Cortex of kidney (tissue), 1 donor: ENCODE measurements at places on chromosomes 7 and 10.

DNA sequence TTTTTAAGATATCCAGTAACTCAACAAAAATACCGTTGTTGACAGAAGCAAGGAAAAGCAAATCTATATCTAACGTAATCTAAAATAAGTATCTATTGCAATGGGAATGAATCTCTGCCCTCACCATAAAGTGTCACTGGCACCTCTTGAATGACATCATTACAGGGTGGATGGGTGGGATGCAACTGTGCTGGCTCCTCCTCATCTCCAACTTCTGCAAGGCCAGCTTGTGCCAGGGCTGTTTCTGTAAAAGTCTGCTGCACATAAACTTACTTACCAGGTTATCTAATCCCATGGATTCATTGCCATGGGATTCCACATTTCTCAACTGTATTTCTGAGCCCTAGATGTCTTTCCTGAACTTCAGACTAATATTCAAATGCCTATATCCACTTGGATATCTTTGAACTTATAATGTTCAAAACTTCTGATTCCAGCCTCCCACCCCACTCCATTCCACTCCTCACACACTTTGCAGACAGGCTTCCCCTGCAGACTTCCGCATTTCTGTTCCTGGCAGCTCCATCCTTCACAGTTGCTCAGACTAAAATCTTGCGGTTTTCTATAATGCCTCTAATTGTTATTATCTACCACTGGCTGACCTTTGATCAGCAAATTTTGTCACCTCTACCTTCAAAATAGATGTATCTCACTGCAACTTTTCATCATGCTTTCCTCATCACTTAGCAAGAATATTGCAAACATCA, 10.7 kb downstream of the FGL2 start:
- no peak for DNase-seq

DNA sequence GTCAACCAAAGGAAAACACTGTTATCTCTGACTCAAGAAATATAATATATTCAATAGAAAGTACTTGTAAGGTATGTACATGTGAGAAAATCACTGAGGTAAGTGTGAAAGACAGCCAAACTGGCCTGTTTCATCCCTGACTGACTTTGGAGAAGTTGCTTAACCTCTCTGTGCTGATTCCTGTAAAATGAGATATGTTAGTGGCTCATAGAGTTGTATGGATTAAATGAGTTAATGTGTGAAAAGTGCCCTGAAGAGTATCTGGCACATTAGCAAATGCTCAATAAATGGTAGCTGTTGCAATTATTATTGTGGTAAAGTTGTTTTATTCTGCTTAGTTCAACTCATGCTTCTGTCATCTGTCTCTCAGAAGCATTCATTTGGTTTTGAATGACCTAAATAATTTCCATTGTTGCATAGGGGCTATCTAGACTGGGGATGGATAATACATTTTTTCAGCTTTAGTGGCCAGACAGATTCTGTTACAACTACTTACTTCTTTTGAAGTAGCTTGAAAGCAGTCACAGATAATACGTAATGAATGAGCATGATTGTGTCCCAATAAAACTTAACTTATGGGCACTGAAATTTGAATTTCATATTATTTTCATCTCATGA, 84.3 kb downstream of the SKAP2 start:
- DNase-seq: no peak

GRCh38 chr10:78555128-78555527, 513.6 kb upstream of the ZMIZ1 start:
- no peak for DNase-seq

GRCh38 chr10:42960491-42960990, 116.3 kb upstream of the RET start:
- DNase-seq: no peak

DNA sequence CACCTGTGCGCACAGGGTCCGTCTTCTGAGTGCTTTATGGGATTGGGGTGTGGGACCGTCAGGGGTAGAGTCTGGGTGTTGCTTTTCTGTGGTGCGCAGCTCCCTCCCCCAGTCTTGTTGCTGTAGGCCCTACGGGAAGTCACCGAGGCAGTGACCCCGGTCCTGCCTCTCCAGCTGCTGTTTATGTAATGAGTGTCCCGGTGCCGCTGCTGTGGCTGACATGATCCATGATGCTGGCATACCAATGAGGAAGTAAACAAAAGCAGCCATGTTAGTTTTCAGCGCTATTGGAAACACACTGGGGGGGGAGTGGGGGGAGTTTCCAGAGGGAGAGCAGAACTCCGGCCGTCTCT, 1.1 kb downstream of the TRIM8 start:
- DNase-seq: no peak

DNA sequence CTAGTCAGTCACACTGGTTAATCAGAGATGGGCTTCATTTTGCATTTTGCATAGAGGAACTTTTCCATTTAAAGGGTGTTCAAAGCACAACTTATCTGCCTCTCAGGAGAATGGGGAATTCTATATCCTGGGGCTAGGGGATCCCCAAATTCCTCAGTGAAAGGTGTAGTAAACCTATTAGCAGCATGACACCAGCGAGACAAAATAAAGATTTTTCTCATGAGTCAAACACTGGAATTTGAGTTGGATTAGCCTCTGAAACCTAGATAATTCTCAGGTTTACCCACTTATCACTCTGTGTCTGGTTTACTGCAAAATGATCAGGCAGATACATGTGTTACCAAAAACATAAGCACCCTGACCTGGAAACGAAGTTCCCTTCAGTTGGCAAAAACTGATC, 2.1 kb downstream of the AFAP1L2 start:
- no peak for DNase-seq

GRCh38 chr7:25881317-25882037, 270.5 kb upstream of the NFE2L3 start:
- DNase-seq: no peak

- no peak for DNase-seq
Observed at GRCh38 chr10:98433371-98433770, 13.4 kb downstream of the HPS1 start.

GRCh38 chr7:157339777-157340677, 3.2 kb downstream of the DNAJB6 start:
- DNase-seq: no peak

GRCh38 chr10:30481603-30482002, 47.6 kb downstream of the MAP3K8 start:
- no peak for DNase-seq

- DNase-seq: no peak
Observed at GRCh38 chr10:14171336-14171735, 159.4 kb downstream of the FRMD4A start.
